Dermis microvascular lymphatic vessel endothelial cell (primary cell): ENCODE measurements at places on chromosomes 2 and 18. TPM values are rescaled to one million over a fixed set of nuclear protein-coding genes. Genes with fewer than 3 reads are reported as not detected.
A peak's percentile ranks its signal among the peaks of the same experiment; 100 is the strongest.

KYNU gene
- 0.26 TPM in 1 of 2 replicates, not detected in the other for total RNA-seq

HOXD11 gene
- not detected in 2 replicates for total RNA-seq

SULT1C4 gene
- total RNA-seq: 108 and 114 TPM in 2 replicates

FSIP2 gene
- total RNA-seq: under 0.01 TPM in 2 replicates

SATB2 gene
- total RNA-seq: 0.26 and 0.76 TPM in 2 replicates

GRCh38 chr18:22503803-22504202 is 86.1 kb upstream of the CTAGE1 start:
- no peak for DNase-seq

GRCh38 chr2:226690461-226691024 is 109.1 kb downstream of the IRS1 start:
- DNase-seq: no peak

- DNase-seq: no peak
Observed at GRCh38 chr2:104577143-104577542, 276.8 kb upstream of the POU3F3 start.

DNA sequence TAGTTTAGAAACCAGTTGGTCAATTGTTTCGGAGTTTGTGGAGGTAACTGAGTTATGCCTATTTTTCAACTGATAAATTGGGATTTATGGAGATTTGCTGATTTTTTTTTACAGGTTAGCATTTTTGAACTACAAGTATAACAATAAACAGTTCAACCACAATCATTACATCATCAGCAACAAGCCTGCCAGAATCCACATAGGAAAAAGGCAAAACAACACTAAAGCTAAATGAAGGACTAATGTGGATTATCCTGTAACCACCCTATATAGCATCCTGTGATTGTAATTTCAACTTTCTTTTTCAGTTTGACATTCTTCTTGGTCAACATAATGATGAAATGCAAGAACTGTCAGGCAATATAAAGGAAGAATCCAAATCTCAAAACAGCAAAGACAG is 76.5 kb downstream of the CCDC102B start:
- peak; percentile 10 for DNase-seq

GRCh38 chr18:62524440-62525200 is 1.8 kb downstream of the ZCCHC2 start:
- DNase-seq: no peak

DNA sequence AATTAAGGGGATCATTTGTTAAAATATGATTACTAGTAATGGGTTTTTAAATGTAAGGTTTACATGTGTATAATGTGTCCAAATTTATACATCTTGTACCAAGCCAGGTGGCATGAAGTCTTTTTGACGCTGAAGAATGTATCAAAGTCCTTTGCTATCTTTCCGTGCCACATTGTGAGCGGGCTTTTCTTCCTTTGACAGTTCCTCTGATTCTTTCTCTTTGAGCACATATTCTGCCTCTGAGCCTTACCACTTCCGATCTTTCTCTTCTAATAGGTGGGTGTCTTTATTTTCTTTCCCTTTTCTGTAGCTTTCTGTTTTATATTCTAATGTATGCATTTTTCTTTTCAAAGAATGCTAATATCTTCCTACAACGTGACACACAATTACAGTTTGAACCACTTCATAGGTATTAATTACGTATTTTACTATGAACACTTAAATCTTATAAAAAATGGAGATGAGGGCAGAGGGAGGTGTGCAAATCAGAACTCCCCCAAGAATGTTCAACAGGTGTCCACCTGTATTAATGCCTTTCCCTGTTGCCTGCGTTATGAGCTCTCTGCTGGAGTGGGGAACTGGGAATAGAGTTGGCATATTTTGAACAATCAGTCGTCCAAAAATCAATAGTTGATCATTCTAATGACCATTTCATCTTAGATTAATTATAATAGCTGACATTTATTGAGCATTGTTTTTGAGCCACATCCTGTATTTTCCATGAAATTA is 175.5 kb downstream of the TPGS2 start:
- no peak for DNase-seq

DNA sequence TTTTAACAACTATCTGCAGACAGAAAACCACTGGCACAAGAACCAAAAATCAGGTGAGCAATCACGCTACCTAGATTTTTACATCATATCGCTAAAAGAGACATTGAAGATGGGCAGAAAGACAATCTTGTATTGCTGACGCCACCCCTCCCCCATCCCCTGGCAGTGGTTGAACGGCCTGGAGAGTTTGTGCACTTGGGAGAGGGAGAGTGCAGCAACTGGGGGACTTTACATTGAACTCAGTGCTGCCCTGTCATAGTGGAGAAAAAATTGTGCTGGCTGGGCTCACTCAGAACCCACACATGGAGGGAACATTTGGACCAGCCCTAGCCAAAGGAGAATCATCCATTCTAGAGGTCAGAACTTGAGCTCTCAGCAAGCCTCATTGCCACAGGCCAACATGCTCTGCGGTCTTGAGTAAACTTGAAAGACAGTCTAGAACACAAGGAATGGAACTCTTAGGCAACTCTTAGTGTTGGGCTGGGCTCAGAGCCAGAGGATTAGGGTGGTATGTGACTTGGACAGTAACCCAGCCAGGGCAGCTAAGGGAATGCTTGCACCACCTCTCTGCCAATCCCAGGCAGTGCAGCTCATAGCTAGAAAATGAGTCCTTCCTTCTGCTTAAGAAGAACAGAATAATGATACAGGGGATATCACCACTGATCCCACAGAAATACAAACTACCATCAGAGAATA is 220.0 kb upstream of the CYP26B1 start:
- no peak for DNase-seq

DNA sequence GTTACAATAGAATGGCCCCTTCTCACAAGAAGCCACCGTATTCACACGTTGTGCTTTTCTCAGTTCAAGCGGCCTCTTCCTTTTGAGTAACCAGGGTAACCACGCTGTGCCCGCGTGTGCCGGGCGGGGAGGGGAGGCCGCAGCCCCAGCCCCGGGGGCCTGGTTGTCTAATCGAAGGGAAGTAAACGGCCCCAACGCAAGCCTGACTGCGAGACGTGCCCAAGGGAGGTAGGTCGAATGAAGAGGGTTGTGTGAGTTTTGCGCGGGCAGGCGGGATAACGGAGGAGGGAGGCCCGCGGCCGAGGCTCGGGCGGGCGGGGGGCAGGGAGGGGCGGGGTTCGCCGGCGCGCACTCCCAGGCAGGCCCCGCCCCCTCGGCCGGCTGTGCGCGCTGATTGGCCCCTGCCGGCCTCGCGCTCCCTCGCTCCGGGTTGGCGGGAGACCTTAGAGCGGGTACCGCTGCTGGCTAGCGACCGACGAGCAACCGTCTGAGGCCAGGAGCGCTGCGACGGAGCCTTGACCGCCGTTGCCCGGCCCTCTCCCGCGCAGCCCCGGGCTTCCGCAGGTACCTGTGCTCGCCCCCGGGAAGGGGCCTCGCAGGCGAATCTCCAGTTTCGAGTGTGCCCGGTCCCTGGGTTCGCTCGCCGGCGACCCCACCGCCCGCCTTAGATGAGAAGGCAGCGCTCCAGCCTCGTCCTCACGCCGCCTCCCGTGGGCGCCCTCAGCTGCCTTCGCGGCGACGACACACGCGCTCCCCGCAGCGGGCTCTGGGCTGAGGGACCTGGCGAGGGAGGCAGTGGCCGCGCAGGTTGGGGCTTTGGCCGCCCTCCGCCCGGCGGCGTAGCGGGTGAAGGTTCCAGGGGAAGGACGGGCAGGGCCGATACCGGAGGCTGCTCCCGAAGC is at the start of gene SPDYA:
SPDYA (plus strand) TSS at position 451 of the 902 bp plus-strand sequence. CDS start 5,181 bp downstream, outside the sequence.
- DNase-seq: peak; percentile 9

DNA sequence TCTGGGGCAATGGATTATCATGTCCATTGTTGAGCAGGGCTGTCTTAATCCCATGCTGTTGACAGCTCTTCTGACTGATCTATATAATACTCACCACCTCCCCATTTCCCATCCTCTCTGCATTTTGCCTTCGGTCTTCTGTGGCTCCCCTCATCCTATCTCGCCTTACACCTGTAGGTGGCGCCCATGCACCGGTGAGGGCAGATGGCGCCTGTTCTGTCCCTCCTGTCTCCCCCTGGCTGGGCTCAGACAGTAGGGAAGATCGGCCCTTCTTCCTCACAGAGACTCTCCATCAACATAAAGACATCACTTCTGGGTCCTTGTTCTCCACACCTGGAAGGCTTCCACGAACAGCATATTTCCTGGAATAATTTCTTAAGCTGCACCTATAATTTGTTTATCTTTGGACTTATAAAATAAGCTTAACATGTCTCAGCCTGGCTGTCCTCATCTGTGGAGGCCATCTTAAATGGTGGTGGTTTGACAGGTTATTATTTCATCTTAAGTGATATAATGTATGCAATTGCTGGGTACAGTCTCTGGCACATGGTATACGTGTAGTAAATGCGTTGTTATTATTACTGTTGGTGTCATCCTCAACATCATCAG is 10.9 kb upstream of the CDH20 start:
- peak; percentile 61 for DNase-seq
